ENCODE measurements at places on chromosomes 6 and 20.

GRCh38 chr6:12364621-12365020 lies 74.5 kb downstream of the EDN1 start:
- DNase-seq: no peak

DNA sequence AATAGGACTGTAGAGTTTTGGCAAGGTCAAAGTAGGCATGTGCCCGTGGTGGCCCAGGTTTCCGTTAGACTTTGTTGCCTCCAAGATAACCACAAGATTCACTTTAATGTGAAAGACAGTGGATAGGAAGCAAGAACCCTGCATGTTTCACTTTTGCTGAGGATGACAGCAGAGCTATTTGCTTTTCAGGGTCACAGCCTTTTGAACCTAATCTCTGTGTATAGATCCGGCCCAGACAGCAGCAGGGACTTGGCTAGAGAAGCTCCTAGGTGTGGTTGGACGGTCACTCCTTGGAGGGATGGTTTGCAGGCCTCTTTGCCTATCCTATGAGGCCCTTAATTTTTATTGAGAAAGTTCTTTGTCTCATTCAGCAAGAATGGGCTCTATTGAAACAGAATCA lies 538.8 kb downstream of the HACE1 start:
- no peak for DNase-seq

DNA sequence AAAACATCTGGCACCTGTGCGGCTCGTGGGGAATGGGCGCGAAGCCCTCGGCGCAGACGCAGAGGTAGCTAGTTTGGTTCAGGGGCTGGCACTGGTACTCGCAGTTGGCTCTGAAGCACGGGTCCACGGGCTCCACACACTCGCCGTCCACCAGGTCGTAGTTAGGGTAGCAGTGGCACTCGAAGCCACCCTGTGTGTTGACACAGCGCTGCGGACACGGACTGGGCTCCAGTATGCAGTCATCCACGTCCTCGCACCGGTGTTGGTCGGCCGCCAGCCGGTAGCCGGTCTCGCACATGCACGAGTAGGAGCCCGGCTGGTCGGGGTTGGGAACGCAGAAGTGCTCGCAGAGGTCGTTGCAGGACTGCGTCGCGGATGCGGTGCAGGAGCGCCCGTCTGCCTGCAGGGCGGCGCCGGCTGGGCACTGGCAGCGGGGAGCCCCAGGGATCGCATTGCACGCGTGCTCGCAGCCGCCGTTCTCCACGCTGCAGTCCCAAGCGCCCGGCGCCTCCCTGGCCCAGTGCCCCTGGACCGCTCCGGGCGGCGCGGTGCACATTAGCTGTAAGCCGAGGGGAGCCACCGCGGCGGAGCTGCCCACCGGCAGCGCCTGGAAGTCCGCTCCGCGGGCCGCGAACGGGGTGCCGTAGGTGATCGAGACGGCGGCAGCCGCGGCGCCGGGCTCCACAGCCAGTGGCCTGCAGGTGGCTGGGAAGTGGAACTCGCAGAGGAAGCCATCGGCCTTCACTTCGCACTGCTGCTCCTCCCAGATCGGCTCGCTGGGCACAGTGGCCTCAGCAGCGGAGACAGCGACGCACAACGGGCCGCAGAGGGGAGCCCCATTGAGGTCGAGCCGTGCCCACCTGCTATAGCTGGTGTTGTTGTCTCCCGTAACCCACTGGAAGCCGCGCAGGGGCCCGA lies 930 bp downstream of the THBD start:
- peak; percentile 70 for DNase-seq

- DNase-seq: no peak
Measured at GRCh38 chr6:22221211-22221610, 75.6 kb downstream of the PRL start.

- no peak for DNase-seq
Measured at GRCh38 chr20:3632311-3633004, 30.7 kb downstream of the GFRA4 start.

DNA sequence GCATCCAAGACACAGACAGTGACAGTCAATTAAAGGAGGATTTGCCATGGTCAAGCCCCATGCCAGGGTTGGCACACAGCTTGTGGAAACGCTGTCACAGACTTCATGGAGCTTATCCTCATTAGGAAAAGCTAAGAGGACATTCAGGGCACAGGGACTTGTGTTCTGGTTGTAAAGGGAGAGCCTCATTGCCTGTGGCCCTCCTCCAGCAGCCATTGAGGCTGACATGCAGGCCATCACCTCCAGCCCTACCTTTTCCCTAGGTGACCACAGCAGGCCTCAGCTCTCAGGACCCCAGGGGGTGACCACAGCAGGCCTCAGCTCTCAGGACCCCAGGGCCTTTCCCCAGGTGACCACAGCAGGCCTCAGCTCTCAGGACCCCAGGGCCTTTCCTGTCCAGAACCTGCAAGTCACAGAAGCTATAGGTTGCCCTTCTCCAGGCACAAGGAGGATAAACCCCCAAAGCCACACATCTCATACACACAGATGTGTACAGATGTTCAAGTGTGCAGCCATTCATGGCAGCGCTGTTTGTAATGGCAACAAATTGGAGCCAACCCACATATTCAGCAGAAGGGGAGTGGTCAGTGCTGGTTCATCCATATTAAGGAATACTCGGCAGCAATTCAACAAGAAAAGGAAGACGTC lies 26.1 kb downstream of the DUSP22 start:
- no peak for DNase-seq

DNA sequence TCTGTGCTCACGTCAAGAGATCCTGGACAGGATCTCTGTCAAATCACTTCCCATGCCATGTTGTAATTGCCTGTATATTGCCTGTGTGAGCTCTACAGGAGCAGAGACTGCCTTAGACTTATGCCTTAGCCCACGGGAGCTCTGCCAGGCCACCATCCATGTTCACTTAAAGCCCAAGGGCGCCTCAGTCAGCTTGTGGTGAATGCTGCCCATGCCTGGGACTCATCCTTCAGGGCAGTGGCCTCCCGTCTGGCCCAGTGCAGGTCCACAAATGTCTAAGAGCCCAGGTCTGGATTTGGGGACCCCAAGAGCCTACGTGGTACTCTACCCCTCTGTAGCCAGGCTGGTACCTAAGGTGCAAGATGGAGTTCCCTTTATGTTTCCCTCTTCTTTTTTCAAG lies 22.4 kb upstream of the BPIFA2 start:
- DNase-seq: no peak

DNA sequence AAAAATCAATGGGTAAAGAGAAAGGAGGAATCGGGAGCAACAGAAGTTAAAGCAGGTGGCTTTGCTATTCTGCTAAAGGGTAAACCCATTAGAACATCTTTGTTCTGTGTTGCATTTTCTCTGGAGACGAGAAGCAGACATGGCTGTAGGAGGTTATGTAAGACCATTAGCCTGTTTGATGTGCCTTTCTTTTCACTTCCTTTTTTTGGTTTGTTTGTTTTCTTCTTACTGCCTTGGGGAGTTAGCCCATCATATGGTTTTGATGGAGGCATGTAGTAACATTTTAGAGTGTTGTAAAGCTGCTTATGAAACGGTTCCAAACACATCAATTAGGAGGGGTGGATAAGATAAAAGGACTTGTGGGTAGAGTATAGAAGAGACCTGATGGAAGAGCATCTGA lies 131.0 kb downstream of the DOK5 start:
- DNase-seq: no peak

GRCh38 chr20:4369119-4369797 lies 352.5 kb upstream of the PRND start:
- DNase-seq: no peak

Measured in endothelial cell of umbilical vein (primary cell).